ENCODE measurements at places on chromosomes 13 and 19.

- no peak for DNase-seq
These were observed 76.8 kb downstream of the FREM2 start for GRCh38 chr13:38763446-38764381.

DNA sequence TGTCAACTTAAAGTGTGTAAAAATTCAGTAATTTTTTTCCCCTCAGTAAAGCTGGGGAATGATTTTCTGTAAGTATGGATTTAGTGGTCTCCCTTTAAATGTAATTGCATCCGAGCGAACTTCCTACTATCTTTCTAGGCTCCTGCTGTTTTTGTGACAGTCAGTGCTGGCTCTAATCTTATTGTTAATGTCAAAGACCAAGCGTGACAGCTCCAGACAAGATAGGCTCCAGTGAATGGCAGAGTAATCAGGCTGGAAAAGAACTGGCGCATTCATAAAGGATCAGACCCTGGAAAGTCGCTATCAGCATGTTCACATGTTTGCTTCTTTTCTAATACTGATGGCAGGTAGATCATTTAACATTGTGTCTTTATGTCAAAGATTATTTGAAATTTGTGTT is 908.0 kb upstream of the ATXN8OS start:
- no peak for DNase-seq

DNA sequence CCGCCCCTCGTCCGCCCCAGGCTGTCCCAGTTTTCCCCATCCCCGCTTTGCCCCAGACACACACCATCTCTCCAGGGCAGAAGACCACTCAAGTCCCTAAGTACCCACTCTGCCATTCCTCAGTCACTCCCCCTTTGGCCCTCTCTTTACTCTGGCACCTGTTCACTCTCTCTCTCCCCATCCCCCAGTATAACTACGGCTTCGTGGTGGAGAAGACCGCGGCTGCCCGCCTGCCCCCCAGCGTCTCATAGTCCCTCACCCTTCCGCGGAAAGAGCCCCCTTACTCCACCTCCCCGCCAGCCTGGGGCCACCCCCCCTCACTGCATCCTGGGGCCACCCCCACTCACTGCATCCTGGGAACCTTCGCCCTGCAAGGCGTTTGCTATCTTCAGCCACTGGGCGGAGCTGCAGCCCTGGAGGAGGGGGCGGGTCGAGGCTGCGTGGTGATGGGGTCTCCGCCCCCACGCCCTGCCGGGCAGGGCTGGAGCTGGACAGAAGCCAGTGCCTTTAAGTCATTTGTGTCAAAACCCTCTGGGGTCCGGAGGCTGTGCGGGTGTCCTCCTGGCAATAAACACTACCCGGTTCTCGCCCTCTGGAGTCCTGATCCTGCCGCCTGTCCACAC is 5.0 kb downstream of the MVB12A start:
- DNase-seq = no peak

GRCh38 chr13:73508841-73509240 is 450.0 kb downstream of the KLF5 start:
- no peak for DNase-seq

DNA sequence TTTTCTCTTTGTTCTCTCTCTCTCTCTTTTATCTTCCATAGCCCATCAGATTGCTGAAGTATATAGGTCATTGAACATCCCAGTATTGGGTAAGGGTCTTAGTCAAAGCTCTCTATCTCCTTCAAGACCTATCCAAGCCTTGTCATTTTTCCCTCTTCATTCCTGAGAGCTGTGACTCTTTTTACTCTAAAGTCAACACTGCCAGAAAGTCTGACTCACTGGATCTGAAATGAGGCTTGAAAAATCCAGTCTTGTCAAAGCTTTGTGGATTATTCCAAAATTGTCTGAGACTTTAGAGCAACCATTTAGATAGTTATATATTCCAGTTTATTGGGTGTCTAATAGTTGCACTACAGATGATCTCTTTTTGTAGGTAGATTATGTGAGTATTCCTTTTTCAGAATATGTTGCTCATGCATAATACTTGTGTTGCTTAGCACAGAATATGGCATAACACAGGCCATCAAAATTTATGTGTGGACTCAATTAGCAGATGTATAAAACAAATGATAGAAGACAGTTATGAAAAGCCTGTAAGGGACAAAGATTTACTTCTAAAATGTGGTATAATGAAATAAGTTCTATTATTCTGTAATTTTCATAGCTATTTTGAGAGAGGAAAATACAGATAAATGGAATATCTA is 389.3 kb upstream of the PCDH9 start:
- no peak for DNase-seq

All from activated CD8-positive, alpha-beta memory T cell treated with anti-CD3 and anti-CD28 coated beads for 1 hour (primary cell).